GM10248 (cell line): ENCODE measurements at places on chromosomes 1 and 21.
A peak's percentile ranks its signal among the peaks of the same experiment; 100 is the strongest.

DNA sequence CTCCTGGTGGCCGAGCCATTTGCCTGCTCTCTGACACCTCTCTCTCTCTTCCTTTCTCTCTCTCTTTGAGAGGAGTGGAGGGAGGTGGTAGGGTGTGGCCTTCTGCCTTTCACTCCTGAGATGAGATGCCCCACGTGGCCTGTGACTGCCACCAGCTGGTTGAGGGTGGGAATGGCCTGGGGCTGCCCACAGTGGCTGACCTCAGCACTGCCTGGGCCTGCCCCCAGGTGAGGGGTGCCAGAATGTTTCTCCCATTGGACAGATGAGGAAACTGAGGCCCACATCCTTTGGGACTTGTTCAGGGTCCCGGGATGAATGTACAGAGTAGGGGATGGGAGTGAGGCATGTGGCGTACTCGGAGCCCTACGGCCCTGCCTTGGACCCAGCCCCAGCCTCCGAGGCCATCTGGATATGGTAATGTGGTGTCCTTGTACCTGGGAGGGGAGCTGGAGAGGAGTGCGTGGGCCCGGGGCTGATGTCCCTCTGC is 12.7 kb upstream of the C1orf167 start:
- DNase-seq, result peak; percentile 78

DNA sequence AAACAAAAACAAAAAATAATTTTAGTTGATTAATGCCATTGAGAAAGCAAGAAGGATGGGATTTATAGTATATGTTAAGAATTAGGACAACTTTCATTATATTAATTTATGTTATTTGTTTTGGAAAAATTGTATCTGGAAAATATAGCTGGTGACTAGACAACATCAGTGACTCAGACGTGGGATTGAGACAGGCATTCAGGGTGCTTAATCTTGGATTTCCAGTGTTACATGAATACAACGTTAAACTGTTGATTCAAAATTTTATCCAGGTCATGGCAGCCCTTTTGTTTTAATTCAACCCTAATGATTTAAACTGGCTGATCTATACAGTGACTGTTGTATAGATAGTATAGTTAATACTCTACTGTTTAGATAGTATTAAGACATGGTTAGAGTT is 827.1 kb upstream of the B3GALT2 start:
- DNase-seq, result no peak

DNA sequence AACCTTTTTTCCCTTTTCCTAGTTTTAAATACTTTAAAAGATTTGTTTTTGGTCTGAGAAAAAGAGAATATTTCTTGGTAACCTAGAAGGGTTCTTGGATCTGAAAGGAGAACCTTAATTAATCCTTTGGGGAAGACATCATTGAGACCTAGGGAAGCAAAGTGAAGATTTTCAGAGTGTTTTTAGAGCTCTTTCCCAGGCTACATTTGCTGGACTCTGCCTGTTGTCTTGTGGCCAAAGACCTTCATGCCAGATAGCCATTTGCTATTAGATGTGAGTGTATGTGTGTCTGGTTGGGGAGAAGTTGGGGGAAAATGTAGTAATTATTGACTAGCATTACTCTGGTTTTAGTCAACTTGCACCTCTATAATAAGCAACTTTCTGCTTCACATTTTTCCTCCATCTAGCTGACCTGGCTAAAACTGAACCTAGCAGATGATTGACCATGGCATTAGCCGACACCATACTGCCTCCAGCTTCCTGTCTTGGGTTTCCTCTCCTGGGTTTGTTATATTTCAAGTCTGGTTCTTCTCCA is 239.1 kb downstream of the USP25 start:
- no peak for DNase-seq

DNA sequence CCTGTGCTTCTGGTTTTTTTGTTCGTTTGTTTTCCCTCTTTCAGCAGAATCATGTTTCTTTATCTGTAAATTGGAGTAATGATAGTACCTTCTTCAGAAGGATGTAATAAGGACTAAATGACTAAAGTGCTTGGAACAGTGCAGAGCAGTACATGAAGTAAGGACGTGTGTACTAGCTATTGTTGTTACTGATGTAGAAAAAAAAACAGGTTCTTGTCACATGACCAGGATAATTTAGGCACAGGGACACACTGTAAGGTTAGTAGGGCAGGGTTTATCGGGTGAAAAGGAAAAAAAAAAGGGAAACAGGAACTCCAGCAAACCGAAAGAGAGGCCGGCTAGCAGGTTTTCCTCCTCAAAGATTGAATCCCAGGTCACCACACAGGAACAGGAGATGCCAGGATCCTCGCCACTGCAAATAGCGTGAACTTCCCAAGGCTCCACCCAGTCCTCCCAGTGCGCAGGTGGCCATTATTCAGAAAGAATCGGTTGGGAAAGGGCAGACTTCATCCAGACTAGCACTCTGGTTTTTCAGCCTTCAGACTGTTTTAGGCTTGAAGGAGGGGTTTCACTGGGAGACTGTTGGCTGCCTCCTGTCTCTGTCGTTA is 63.8 kb upstream of the PRRC2C start:
- no peak for DNase-seq

DNA sequence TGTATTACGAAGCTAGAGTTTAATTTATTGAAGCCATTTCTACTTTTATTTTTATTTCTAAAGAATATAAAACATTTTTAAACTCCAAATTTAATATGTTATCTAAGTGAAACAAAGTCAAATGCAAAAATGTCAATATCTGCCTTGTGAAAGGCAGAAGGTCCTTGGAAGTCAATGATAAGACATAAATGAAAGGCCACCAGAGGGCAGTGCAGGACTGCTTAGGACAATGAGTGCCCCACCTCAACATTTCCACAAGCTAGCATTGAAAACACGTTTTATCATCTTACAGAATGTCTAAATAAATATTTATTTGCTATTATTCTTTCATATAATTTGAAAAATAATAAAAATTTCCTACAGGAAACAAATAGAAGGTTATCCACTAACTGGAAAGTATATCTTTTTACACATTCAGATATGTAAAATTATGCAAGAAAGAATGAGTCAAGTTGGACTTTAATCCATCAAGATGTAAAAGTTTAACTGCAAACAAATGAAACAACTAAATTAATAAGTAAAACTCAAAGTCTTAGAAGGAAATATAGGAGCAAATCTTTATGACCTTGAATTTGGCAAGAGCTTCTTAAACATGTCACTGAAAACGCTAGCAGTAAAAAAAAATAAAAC is 140.1 kb upstream of the FMN2 start:
- peak; percentile 38 for DNase-seq

DNA sequence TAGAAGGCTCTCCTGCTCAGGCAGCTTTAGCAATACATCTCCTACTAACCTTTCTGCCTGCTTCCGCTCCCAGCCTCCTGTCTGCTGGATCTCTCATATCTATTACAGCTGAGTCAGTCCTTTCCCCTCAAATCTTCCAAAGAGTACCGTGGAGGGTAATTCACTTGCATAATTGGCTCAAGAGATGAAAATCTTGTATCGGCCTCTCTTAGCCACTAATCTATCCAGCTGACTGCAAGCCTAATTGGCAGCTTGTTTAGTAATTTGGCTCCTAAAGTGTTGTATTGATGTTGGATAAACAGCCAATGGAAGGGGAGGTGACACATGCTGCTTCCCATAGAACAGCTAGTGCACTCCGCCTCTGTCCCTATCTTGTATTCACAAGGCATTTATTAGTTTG is 195.7 kb downstream of the GPATCH2 start:
- DNase-seq, result no peak

- DNase-seq, result no peak
These were observed 48.1 kb downstream of the ABCG1 start for GRCh38 chr21:42266971-42267556.

GRCh38 chr1:35443768-35444518 is 113.3 kb downstream of the KIAA0319L start:
- DNase-seq, result no peak

GRCh38 chr1:9573723-9574122 is 15.0 kb upstream of the TMEM201 start:
- DNase-seq, result peak; percentile 28

GRCh38 chr1:224378855-224379631 is 22.4 kb downstream of the CNIH4 start:
- peak; percentile 35 for DNase-seq

DNA sequence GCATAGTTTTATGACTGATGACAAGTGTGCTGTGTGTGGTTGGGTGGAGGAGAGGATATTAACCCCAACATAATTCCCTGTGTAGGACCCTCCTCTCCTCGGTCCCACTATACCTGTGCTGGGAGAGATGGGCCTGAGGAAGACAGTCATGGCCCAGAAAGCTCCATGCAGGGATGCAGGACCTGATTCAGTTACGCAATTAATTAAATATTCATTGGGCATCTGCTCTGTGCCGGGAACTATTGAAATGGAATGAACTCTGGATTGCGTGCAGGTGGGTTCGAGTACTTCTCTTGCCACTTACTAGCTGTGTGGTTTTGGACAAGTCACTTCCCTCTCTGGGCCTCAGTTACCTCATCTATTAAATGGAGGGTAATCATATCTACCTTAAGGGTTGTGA is 74.6 kb downstream of the CD247 start:
- DNase-seq, result no peak

DNA sequence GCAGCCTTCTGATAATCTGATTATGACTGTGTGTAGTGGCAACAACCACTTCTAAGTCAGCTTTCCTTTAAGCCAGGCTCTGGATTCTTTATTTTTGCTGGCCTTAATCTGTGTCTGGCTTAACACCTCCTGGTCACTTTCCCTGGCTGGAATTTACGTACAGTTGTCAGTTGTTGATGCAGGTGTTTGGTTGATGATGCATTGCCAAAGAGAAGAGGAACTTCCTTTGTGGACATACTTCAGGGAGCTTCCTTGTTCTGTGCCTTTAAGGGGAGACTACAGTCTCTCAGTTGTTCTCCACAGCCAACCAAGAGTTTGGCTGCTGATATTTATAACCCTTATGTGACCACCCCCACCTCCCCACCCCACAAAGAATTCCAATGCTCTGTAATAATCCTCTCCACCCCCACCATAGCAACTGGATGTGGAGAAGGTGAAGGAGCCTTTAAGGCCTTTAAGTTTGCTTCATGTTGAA is 96.0 kb upstream of the BMP8A start:
- no peak for DNase-seq

GRCh38 chr1:99994496-99994895 is 24.7 kb downstream of the SLC35A3 start:
- no peak for DNase-seq

DNA sequence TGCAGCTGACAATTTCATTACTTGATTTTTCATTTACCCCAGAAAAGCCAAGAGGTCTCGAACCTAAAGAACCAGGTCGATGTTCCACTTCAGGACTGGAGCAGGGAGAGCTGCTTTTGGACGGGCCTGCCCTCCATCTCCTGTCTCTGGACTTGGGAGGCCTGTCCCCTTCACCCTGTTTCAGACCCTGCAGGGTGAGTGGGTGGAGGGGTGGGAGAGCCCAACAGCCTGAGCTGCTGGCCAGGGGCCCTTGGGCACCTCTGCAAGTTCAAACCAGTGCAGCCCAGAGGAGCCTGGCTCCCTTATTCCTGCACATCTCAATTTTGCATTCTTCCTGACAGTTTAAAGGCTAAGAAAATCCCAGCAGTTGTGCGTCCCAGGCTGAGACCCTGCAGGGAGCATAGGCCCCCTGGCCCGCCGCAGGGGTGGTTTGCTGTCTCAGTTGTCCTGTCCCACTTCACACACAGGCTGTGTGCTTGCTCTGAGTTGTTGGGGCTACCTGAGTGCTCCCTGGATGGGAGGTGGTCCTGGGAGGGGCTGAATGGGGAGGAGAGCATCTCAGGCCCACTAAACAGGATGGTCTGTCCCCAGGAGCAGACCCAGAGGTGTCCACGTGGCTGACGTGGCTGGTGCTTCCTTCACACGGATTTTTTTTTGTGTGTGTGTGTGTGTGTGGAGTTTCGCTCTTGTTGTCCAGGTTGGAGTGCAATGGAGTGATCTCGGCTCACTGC is 443.7 kb downstream of the PTPRU start:
- no peak for DNase-seq

- no peak for DNase-seq
These were observed 1386.0 kb upstream of the ADGRL4 start for GRCh38 chr1:80392529-80392928.

DNA sequence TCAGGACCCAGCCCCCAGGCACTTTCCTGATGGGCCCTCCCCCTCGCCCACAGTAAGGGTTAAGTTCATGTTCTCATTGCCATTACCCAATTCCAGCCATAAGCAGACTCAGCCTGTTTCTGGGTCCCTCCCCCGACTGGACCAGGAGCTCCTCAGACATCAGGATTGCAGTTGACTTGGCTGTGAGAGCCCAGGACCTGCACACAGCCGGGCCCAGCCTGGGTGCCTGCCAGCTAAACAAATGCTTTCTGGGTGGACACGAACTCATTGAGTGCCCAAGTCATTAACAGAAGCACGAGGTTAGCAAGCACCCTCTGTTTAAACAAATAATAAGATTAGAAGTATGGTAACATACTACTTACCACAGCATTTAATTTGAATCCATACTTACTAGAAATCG is 147.9 kb upstream of the POU3F1 start:
- no peak for DNase-seq

- DNase-seq, result no peak
These were observed 412.3 kb downstream of the NPHP4 start for GRCh38 chr1:5579966-5580365.

- DNase-seq, result no peak
These were observed 43.9 kb upstream of the TACSTD2 start for GRCh38 chr1:58620926-58621325.
